ENCODE measurements at places on chromosomes 12 and 14. TPM values are rescaled to one million over a fixed set of nuclear protein-coding genes. Genes with fewer than 3 reads are reported as not detected.

GRCh38 chr12:88313554-88313953 lies 171.4 kb downstream of the TMTC3 start:
- H3K4me1 ChIP-seq, result no peaks in the 10 kb centered on the region
- peaks cover 6% of the 10 kb centered on the region for H3K27me3 ChIP-seq
- no peak overlapping the region for H3K4me3 ChIP-seq
- no peak for DNase-seq

- H3K4me1 ChIP-seq, result no peaks in the 10 kb centered on the region
- H3K4me3 ChIP-seq, result no peak overlapping the region
- no peaks in the 10 kb centered on the region for H3K27me3 ChIP-seq
- no peak for DNase-seq
- H3K36me3 ChIP-seq, result peaks cover 27% of the 10 kb centered on the region
These were observed 204.8 kb downstream of the ITPR2 start for GRCh38 chr12:26628234-26628633.

- no peak for DNase-seq
- H3K4me3 ChIP-seq, result no peak overlapping the region
- no peaks in the 10 kb centered on the region for H3K36me3 ChIP-seq
- no peaks in the 10 kb centered on the region for H3K4me1 ChIP-seq
- H3K27ac ChIP-seq, result no peak overlapping the region
These were observed 442.7 kb upstream of the FLRT2 start for GRCh38 chr14:85087201-85087600.

SPX gene
- 0.16 TPM for total RNA-seq

DNA sequence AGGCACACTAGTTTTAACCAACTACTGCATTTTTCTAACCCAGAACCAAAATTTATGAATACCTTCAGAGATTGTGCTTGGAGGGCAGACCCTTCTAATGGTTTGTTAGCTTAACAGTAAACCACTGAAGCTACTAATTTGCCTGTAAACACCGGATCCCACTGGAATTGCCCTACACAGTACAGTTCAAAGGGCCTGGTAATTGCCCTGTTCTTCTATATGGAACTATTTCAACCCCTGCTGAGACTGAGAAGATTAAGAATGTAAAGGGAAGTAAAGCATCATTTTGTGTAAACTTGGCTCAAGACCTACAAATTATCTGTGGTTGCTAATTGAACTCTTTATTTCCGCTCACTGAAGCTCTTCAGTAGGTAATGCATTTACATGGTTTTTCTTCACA lies 468.1 kb downstream of the NPAS3 start:
- H3K36me3 ChIP-seq, result no peaks in the 10 kb centered on the region
- H3K27ac ChIP-seq, result no peak overlapping the region
- DNase-seq, result no peak
- no peaks in the 10 kb centered on the region for H3K4me1 ChIP-seq
- no peak overlapping the region for H3K4me3 ChIP-seq

CAPRIN2 gene
- 19.8 TPM for total RNA-seq

- H3K36me3 ChIP-seq, result peaks cover 70% of the 10 kb centered on the region
- no peak for DNase-seq
- H3K27ac ChIP-seq, result peak overlapping the region; percentile 44
- no peaks in the 10 kb centered on the region for H3K27me3 ChIP-seq
- no peak overlapping the region for H3K4me3 ChIP-seq
These were observed 21.1 kb downstream of the ATP6V0A2 start for GRCh38 chr12:123733229-123733628.

ITGA5 gene
- 38.6 TPM for total RNA-seq

DNA sequence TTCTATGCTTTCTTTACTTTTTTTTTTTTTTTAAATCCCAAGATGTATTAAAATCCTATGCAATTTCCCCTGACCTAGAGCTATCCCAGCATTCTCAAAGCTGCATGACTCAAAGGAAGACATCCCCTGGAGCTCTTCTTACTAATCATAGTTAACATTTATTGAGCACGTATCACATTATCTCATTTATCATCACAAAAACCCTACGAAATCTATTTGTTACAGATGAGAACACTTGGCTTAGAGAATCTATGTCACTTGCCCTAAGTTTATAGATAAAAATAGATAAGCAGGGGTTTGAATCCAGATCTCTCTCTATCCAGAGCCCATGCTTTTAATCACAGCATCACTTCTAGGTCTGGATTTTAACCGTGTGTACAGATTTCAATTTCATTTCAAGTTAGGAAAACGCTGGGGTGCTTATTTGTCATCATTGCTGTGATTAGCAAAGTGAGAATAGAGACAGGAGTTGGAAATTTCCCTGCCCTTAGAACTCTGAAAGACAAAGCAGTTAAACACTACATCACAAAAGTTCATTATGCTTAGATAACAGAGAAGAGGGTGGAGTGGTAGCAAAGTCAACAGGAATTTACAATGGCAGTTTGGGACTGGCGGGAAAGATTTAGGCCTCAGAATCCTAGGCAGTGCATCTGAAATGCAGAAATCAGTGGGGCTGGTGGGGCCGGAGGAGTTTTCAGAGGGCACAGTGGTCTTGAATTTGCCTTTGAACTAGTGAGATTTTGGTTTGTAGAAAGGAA lies 177.7 kb upstream of the FRMD6 start:
- peaks cover 7% of the 10 kb centered on the region for H3K4me1 ChIP-seq
- no peak overlapping the region for H3K27ac ChIP-seq
- peaks cover 5% of the 10 kb centered on the region for H3K27me3 ChIP-seq
- H3K36me3 ChIP-seq, result no peaks in the 10 kb centered on the region

Measured in activated CD4-positive, alpha-beta T cell treated with anti-CD3 and anti-CD28 coated beads for 36 hours (primary cell).